ENCODE measurements at places on chromosomes 4 and X. TPM values are rescaled to one million over a fixed set of nuclear protein-coding genes. Genes with fewer than 3 reads are reported as not detected.

The S100P gene
- total RNA-seq, result 33.4 TPM

The BEND4 gene
- total RNA-seq, result 0.20 TPM

DNA sequence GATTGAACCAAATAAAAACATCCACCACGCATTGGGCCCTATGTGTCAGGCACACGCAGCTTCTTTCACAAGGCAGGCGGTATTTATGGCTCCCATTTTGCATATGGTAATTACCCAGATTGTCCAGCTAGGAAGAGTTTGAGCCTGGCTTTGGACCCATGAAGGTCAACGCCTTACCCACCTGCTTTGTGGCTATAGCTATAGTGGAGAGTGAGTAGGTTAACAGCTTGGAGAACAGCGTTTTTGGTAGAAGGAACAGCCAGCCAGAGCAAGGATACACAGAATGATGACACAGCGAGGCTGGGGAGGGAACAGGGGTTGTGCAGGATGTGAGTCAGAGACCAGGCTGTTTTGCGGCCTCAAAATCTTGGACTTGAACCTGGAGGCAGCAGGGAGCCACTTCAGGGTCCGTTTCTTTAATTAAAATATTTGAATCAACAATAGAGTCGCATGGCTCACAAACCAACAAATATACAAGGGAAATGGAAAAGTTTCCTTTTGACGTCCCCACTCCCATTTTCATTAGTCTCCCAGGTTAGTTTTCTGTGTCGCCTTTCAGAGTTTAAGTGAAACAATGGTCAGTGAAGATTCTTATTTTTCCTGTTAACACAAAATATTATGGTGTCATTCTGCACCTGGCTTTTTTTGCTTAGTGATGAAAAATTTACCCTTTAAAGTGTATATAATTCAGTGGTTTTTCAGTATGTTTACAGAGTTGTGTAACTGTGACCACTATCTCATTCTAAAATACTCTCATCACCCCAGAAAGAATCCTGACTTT lies 118.2 kb upstream of the STX18 start:
- no peak for DNase-seq

- DNase-seq, result no peak
Observed at GRCh38 chrX:47448165-47448806, 34.7 kb downstream of the ZNF41 start.

Data from mucosa of gallbladder (tissue), 1 donor.